ENCODE measurements at places on chromosomes 3 and 15.
A peak's percentile ranks its signal among the peaks of the same experiment; 100 is the strongest.

- DNase-seq = no peak
These were observed at the start of gene UNC13C for GRCh38 chr15:53978253-53978906. UNC13C (plus strand) TSS chr15:53978441; CDS start chr15:54012904, 34,463 bp downstream.

DNA sequence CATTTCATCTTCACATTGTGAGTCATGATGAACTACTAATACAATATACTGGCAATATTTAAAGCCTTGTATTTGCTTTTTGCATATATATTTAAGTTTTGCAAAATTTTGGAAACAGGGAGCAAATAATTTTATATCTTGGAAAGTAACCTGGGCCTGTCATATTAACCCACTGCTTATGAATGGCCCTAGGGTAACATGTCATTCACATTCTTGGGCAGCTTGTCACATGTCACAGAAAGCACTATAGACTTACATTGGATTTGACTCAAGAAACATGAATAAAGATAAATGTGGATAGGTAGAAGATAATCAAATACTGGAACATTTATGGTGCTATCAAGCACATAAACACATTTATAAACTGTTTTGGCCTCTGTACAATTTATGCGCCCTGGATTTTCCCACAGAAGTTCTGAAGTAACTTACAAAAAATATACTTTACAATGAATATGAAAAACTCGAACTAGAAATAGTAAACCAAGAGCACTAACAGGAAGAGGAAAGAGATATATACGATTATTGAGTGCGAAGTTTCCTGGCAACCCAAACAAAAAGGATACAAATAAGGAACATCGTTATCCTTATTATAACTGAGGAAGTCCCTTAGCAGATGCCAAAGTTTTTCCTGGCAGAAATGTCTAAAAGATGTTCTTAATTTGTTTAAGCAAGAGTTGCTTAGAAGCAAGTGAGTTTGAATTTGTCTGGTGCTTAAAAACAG lies 257.2 kb downstream of the RBMS3 start:
- DNase-seq = no peak

- DNase-seq = no peak
These were observed 23.9 kb downstream of the SLC30A4 start for GRCh38 chr15:45498701-45499100.

DNA sequence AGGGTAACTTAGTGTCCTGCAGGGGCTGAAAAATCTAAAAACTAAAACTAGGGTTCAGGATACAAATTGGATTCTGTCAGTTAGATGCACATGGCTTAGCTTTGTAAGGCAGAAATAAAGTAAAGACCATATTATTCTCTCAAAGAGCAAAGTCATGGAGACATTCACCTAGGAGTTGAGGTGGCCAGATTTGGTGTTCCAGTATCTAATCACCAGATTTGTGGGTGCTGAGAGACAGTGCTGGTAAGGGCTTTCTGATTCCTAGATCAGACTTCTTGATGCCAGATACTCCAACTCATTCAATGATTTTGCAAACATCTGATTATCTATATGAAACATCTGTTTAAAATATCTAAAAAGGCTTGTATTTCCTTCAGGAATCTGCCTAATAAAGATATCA lies 28.3 kb upstream of the TBC1D5 start:
- no peak for DNase-seq

DNA sequence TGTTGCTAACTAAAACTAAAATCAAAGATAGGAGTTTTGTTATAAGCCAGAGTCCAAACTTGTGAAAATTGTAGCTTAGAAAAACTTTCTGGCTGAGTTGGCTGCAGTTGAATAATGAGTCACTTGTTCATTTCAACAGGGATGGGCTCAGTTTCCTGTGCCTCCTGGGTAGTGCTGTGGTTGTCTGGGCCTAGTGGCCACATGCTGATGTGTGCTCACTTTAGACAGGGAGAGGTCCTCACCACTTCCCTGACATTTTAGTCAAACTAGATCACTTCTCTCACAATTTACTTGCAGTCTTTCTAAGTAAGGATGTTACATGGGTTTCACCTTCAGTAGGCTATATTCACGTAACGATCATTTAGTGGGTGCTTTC lies 6.3 kb upstream of the UBE2Q2 start:
- DNase-seq = peak; percentile 55

DNA sequence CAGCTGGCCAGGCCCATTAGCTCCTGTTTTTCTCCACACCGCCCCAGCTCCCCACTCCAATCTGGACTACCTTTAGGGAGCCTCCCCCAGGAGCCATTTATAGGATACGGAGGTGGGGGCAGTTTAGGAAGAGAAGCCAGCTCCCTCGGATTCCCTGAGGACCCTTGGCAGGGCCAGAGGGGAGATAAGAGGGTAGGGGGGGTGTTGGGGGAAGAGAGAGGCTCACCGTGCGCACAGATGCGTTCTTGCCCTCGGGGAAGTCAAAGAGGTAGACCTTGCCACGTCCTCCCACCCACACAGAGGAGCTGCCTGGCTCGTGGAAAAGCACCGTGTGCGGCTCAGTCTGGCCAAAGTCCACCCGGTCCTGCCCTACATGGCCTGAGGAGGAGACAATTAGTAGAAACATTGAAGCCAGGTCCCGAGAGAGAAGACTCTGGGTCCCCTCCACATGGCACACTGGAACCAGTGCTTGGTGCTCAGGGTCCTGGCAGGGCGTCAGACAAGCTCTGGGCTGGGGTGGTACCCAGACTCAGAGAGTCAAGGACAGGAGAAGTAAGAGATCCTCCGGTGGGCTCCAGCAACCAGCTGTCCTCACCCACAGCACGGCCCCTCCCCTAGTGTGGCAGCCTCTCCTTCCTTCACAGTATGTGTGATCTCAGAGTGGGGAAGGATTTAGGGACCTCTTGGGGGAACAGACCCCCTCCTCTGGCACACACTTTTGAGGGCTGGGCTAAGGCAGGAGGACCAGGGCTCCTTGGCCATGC lies 15.0 kb downstream of the SEMA7A start:
- no peak for DNase-seq

- DNase-seq = peak; percentile 18
These were observed 32.3 kb upstream of the CTSH start for GRCh38 chr15:78977091-78977571.

GRCh38 chr15:77027111-77027696 lies 32.3 kb downstream of the PSTPIP1 start:
- no peak for DNase-seq

DNA sequence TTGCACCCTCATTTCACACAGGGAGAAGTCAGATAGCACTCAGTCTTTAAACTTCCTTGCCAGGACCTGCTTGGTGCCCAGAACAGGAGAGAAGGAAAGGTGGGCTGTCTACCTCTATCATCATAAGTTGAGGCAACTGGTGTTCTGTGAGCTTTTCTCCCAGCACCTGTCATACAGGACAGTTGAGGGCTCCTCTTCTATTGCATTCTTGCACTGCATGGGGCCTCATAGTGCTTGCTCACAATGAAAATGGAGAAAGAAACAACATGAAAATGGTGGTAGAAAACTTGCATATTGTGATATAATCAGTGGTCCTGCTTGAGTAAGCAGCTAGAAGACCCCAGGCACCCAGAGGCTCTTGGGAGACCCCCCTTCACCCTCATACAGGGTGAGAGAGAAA lies 311.7 kb upstream of the GOLIM4 start:
- DNase-seq = no peak

GRCh38 chr3:64444490-64445108 lies 219.3 kb upstream of the PRICKLE2 start:
- no peak for DNase-seq

- no peak for DNase-seq
These were observed 15.9 kb downstream of the SPICE1 start for GRCh38 chr3:113499081-113499480.

DNA sequence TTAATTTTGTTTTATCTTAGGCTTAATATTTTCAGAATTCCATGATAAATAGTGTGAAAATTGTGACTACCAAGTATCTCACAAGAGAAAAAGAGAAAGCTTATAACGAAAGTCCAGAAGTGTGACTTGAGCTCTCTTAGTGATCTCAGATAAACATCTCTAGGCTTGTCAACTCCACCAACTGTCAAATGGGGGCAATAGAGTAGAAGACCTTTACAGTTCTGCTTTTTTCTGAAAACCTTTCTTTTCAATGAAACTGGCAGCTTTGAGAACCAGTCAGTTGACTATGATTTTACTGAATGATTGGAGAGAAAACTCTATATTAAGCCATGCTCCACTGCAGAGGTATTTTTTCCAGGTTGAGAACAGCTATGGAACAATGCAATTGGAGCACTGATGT lies 119.2 kb upstream of the TP63 start:
- no peak for DNase-seq

- DNase-seq = no peak
These were observed 79.7 kb upstream of the CDIN1 start for GRCh38 chr15:36499412-36500389.

DNA sequence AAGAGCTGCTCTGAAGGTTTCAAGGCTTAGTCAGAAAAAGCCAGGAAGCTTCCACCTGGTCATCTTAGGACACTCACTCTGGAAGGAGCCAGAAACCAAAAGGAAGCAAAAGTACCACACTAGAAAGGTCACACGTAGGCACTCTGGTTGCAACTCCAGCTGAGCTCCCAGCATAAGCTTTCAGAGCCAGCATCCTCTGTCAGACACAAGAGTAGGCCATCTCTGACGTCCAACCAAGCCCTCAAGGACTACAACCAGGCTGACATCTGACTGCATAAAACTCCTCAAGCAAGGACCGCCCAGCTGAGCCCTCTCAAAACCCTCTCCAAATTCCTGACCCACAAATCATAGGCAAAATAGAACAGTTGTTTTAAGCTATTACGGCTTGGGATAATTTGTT lies 12.8 kb downstream of the SH3BP5 start:
- no peak for DNase-seq

- DNase-seq = no peak
These were observed 54.4 kb upstream of the TLE3 start for GRCh38 chr15:70152070-70152480.

DNA sequence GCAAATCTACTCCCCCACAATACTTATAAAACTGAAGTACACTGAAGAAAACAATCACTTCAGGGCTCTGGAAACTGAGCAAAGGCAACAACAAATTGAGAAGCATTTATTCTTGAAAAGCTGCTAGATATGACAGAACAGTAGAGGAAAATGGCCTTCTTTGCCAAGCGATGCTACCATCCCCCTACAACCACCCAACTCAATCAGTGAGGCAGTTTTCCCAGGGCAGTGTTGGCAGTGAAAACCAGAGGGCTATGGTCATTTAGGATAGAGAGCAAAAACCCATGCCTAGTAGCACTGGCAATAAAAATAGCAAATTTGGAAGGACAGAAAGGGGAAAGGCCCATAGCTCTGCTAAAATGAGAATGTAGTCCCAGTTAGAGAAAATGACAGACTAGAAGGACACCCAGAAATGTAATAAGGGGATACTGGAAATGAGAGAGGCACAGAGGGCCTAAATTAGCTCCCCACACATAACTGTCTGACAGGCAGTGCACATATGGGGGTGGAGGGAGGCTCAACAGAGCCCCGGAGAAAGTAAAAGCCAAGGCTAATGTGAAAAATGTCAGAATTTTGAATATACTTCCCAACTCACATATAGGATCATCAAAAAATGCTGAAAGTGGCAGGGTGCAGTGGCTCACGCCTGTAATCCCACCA lies 143.5 kb downstream of the GSK3B start:
- DNase-seq = no peak

DNA sequence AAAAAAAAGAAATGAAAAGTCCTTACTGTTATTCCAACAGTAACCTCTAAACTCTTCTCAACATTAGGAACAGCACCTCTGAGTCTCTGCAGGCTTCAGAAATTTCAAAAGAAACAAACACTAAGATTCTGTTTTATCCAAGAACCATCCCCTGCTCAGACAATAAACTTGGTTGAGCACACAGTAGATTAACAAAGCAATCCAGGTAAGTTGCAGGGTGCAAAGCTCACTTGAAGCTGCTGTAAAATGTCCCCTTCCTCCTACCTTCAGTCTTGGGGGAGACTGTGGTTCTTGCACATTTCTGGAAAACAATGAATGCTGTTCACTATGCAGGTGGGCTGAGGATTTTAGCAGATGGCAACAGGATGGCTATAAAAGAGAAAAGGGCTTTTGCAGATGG lies 484.1 kb downstream of the IGSF11 start:
- no peak for DNase-seq

- DNase-seq = no peak
These were observed 230.5 kb downstream of the MFSD1 start for GRCh38 chr3:159032311-159032710.

DNA sequence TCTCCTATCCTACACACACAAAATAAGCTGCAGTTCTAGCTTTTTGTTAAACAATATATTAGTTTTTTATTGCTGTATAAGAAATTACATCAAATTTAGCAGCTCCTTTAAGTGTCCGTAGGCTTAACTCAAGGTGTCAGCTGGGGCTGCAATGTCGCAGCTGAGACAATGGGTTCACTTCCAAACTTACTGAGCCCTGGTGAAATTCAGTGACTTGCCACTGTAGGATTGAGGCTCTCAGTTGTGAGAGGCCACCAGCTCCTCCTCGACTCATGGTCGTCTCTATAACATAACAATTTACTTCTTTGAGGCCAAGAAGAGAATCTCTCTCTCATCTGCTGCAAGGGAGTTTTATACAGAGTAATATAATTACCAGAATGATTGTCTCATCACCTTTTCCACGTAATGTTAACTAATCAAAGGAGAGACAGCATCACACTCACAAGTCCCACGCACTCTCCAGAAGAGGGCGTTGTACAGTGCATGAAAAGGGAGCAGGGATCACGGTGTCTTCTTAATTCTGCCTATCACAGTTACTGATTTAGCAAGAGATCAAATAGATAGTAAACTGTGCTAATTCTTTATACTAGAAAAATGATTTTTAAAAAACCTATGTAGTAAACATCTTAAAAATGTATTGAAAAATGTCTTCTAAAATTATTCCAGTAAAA lies 735.6 kb upstream of the GBE1 start:
- DNase-seq = no peak

- DNase-seq = no peak
These were observed 548.2 kb downstream of the FOXP1 start for GRCh38 chr3:71035314-71035713.

GRCh38 chr3:70558956-70559355 lies 246.5 kb upstream of the MDFIC2 start:
- no peak for DNase-seq

GRCh38 chr3:24497942-24498341 lies 3.3 kb upstream of the THRB start:
- DNase-seq = no peak

DNA sequence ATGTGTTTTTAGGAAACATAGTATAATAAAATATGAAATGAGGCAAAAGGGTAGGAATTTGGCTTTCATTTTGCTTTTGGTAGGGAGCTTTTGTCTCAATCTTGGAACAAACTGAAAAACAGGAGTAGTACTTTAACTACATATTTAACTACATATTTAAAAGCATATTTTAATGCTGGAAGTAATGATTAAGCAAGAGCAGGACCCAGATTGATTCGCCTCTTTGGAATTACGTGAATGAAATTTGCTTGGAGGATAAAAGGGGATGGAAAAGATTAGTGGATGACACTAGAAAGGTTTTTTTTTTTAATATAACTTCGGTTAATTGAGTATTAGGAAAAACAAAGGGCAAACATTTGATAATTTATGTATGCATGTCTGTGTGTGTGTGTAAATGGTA lies 11.2 kb upstream of the TMEM212 start:
- no peak for DNase-seq

GRCh38 chr15:90449206-90449735 lies 61.2 kb downstream of the IQGAP1 start:
- no peak for DNase-seq

Measured in CD4-positive, alpha-beta T cell treated with Interferon gamma for 1 hour (primary cell).